GM23248 (cell line): ENCODE measurements at places on chromosomes 11 and 22. TPM values are rescaled to one million over a fixed set of nuclear protein-coding genes. Genes with fewer than 3 reads are reported as not detected.

Gene ZNF195
- polyA plus RNA-seq: 11.2 and 11.6 TPM in 2 replicates

Gene MPZL2
- not detected in 2 replicates for polyA plus RNA-seq

Gene CARD16
- polyA plus RNA-seq: not detected in 2 replicates

Gene OR51B2
- polyA plus RNA-seq: not detected in 2 replicates

Gene LDLRAD3
- polyA plus RNA-seq: 6.6 and 7.7 TPM in 2 replicates

Gene SMC1B
- 0.08 TPM in 1 of 2 replicates, not detected in the other for polyA plus RNA-seq

GRCh38 chr11:7936615-7937014 lies 4.9 kb downstream of the OR10A3 start:
- no peaks in the 10 kb centered on the region for H3K27me3 ChIP-seq
- no peaks in the 10 kb centered on the region for H3K4me1 ChIP-seq
- H3K4me3 ChIP-seq: no peak overlapping the region
- no peak overlapping the region for H3K27ac ChIP-seq

DNA sequence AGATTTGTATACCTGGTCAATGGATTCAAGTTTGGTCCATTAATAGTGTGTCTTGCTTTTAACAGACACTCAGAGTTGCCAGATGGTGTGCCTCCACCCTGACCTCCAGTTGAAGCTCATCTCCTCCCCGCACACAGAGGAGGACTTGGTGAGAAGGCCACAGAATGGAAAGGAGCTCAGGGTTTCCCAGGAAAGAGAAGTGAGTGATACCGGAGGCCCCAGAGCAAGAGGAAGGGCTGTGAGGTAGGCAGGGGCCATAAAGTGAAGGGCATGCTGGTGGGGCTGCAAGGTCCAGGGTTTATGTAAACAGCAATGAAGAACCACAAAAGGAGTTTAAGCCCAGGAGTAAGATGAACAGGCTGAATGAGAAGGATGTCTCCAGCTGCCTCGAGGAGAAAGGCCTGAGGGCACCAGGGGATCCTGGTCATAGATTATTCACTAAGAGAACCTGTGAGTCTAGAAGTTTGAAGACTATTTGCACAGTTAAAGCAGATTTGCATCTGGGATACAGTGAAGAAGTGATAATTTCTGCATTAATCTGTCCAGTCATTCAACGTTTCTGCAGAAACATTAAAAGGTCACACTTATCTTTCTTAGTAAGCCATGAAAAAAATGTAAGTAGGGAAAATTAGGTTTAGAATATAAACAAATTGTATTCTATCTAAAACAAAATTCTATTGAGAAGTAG lies 67.5 kb upstream of the VPREB1 start:
- no peaks in the 10 kb centered on the region for H3K36me3 ChIP-seq
- H3K27me3 ChIP-seq: peaks cover 37% of the 10 kb centered on the region
- H3K4me1 ChIP-seq: no peaks in the 10 kb centered on the region
- no peak overlapping the region for H3K27ac ChIP-seq

DNA sequence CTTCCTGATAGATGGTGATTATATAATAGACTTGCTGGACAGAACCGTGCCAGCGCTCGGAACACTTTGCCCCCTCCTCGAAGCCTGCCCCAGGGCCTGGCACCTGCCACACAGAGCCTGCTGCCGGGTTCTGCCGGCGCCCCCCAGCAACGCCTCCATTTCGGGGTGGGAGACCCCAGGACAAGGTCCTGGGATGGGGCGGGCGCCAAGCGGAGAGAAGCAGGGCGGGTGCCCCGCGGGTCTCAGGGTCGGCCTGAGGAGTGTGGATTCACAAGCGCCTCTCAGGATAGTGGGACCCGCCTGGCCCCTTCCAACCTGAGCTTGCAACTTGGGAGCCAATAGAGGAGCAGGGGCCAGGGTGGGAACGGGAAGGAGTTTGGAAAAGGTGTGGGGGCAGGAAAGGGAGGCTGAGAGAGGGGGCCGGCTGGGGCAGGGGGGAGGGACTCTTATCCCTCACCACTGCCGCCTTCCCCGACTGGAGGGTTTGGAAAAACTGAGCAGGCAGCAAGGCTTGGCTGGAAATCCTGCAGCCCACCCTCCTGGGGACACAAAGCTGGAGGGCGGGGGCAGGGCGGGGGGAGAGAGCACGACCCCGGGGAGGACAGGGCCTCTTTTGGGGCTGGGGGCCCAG lies 3.3 kb upstream of the BCL9L start:
- no peaks in the 10 kb centered on the region for H3K36me3 ChIP-seq
- H3K4me1 ChIP-seq: peaks cover 13% of the 10 kb centered on the region; the same call in 1 of the 2 replicates
- no peaks in the 10 kb centered on the region for H3K27me3 ChIP-seq
- peak; percentile 79 for DNase-seq

DNA sequence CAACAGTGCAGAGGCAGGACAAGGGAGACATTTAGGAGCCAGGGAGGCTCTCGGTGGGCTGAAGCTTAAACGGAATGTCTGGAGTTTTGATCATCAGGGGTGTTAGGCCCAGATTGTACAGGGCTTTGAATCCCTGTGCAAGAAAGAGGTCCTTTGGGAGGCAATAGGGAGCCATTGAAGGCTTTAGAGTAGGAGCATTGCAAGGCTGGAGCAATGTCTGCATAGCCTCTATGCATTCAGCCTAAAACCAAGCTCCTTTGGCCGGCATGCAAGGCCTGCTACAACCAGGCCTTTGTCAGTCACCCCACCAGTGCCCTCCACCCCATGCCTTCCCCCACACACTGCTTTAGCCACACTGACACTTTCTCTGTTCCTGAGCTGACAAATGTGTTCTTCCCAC lies 47.4 kb upstream of the FGF3 start:
- H3K36me3 ChIP-seq: no peaks in the 10 kb centered on the region
- H3K27ac ChIP-seq: no peak overlapping the region
- H3K4me1 ChIP-seq: no peaks in the 10 kb centered on the region
- H3K4me3 ChIP-seq: no peak overlapping the region
- no peak for DNase-seq
- peaks cover 1% of the 10 kb centered on the region; the same call in 1 of the 2 replicates for H3K27me3 ChIP-seq

GRCh38 chr11:75199412-75199955 lies 41.1 kb upstream of the TPBGL start:
- no peak for DNase-seq
- peaks cover 23% of the 10 kb centered on the region for H3K27me3 ChIP-seq
- H3K4me1 ChIP-seq: no peaks in the 10 kb centered on the region
- no peak overlapping the region for H3K27ac ChIP-seq
- H3K4me3 ChIP-seq: no peak overlapping the region
- H3K36me3 ChIP-seq: no peaks in the 10 kb centered on the region

DNA sequence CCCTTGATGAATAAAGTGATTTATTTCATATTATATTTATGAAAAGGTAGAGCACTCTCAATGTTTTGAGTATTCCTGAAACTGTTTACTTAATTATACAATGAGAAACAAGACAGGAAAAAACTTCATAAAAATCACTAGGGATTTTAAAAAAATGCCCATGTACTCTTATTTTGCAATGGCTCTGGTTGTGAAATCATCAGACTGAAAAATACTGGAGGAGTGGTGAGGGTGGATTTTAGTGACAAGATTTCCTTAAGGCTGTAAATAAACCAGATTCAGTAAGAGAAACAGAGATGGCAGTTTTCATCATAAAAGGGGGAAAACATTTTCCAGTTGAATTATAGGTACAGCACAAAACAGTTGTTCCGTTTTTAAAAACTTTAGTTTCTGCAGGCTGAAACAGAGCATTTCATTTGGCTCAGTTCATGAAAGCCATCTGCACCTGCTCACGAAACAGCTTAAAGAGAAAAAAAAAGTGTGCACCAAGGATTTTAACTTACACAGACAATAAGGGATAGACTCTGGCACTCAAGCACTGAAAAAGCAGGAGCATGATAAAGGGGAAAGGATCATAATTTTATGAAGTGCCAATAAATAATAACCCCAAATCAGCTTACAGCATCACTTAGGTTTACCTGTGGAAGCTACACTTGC lies 100.7 kb downstream of the MAML2 start:
- no peaks in the 10 kb centered on the region for H3K36me3 ChIP-seq
- peaks cover 65% of the 10 kb centered on the region for H3K4me1 ChIP-seq
- peak overlapping the region; percentile 71 for H3K4me3 ChIP-seq
- peak; percentile 70 for DNase-seq

GRCh38 chr11:30568931-30569330 lies 17.2 kb downstream of the MPPED2 start:
- no peak for DNase-seq
- no peaks in the 10 kb centered on the region for H3K27me3 ChIP-seq
- H3K27ac ChIP-seq: no peak overlapping the region
- no peaks in the 10 kb centered on the region for H3K4me1 ChIP-seq
- H3K4me3 ChIP-seq: no peak overlapping the region
